ENCODE measurements at places on chromosomes 1 and 21.

GRCh38 chr1:225990705-225991464, 8.3 kb downstream of the SDE2 start:
- no peak for DNase-seq

- no peak for DNase-seq
These were observed 2.4 kb downstream of the SSX2IP start for GRCh38 chr1:84687714-84688462.

DNA sequence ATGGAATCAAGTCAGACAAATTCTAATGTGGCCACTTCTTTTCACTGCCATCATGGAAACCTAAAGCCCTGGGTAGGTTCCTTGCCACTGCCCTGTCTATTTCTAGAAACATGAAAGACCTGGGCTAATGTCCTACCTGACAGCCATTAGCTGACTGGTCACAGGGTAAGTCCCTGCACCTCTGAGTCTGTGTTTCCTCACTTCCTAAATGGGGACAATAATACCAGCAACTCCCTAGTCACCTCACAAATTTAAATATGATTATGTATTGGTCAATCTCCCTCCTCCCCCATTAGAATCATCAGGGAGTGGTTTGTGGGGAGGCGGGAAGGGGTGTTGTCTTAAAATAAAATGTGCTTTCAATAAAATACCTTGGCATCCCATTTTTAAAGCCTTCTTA, 2.2 kb downstream of the CREG1 start:
- DNase-seq, result no peak

DNA sequence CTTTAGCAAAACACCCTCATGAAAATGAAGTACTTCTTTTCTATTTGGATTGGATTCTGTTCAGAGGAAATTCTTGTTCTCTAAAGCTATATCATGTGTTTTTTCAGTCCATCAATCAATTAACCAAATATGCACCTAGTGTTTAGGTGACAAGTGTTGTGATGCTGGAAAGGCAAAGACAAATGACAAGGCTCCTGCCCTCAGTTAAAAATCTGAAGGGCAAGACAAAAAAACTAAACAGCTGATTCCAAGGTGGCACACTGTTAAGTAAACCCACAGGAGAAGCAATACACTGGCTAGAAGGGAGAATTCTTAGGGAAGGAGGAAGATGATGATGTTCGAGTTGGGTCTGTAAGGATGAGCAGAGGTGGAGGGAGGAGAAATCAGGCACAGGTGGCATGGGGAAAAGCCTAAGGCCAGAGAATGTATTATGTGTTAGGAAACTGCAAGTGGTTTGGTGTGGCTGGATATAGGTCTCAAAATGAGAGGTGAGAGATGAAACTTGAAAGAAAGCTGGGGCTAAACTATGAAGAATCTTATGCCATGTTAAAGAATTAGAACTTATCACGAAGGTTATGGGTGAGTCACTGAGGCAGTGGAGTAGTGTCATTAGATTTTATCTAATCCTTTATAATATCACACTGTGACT, 51.8 kb upstream of the GFI1 start:
- DNase-seq, result no peak

GRCh38 chr21:45328198-45329091, 40.8 kb upstream of the POFUT2 start:
- DNase-seq, result no peak

- no peak for DNase-seq
These were observed 10.1 kb downstream of the ZNF644 start for GRCh38 chr1:91011726-91012125.

DNA sequence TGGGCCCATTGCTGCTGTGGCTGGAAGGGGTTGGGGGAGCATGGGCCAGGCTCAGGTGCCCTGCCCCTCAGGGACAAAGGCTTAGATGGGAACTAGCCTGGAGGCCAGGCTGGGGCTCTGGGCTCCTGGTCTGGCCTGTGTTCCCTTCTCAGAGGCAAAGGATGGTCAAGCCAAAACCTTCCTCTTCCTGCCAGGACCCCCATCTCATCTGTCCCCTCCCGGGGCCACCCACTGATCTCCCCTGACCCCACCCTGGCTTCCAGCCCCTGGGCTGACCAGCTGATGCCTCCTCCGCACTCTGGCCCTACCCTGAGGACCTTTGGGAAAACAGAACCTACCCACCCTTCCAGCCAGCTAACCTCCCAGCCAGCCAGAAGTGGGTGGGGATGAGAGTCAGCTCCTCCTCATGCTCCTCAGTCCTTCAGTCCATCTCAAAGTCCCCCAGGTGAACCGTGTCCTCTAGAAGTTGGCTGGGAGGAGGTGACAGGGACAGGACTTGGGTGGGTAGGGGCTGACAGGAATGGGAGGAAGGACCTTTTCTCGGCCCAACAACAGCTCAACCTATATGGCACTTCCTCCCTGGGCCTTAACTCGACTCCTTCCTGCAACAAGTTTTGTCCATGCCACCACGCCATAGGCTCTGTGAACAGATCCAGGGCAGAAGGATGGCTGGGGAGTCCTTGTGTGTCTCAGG, 7.5 kb downstream of the PEAR1 start:
- DNase-seq, result no peak

DNA sequence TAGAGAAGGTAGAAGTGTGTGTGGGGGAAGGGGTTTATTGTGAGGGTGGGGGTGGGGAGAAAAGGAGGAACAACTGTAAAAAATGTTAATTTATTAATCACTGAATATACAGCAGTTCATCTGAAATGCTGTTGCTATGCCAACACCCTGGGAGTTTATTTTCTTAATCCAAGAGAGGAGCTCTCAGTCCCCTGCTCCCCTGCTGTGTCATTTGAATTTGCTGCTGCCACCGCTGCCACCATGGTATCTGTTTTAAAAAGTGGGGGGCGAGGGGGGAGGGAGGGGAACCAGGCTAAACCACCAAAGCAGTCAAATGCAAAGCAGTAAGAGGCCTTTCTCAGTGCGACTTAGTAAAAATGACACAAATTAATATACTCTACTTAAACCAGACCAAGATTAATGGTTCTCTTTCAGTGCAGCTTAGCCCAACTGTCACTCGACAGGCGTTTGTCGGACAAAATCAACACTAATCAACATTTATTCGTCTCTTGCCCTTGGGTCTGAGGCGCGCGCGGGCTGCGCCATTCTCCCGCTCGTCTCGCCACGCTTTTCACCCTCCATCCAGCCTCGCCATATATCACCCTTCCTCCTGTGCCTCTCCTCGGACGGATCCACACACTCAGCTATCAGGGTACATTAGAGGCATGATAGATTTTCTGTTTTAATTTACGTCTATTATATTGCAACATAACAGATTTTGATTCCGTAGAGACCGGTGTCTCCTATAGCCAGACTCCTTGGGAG, 76.2 kb downstream of the PBX1 start:
- DNase-seq, result no peak

DNA sequence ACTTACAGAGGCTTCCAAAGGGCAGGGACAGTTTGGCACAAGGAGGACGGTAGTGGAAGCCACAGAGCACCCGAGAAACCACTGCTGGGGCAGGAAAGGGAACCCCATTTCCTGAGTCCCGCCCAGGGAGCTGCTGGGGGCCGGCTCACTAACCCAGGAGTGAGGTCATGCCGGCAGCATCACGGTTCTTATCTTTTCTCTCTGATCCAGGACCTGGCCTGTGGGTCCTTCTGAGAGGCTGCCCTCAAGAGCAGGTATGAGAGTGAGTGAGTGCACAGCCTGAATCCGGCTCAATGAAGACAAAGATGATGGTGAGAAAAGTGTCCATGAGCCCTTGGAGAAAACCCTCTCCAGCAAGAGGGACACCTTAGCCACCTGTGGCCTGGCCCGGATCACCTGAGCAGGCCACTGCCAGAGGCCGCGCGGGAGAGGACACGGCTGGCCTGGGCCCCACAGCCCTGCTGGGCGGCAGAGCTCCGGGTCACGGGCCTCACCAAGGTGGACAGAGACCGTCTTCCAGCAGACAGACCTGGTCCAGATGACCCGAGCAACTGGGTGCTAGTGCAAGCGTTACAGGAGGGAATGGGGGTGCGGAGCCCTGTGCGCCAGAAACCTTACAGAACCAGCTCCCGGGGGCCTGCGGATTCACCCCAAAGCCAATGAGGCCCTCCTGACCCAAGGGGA, 94.9 kb downstream of the RIPK4 start:
- no peak for DNase-seq

DNA sequence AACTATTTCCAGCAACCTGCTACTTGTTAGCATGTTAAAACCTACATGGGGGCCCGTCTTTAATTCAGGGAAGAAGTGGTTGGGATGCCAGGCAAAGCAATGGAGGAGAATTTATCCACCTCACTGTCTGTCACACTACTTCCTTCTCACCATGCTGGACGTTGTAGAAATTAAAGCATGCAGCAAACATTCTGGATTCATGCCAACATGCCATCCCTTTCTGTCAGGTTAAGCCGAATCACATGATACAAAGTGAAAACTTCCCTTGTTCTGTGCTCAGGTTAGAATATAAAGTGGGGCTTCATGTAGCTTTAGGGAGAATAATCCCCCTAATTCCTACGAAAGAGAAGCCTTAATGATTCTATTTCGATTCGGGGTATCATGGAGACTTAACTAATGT, 95.5 kb downstream of the ERG start:
- no peak for DNase-seq

GRCh38 chr1:232273011-232273410, 356.9 kb downstream of the SIPA1L2 start:
- DNase-seq, result no peak

DNA sequence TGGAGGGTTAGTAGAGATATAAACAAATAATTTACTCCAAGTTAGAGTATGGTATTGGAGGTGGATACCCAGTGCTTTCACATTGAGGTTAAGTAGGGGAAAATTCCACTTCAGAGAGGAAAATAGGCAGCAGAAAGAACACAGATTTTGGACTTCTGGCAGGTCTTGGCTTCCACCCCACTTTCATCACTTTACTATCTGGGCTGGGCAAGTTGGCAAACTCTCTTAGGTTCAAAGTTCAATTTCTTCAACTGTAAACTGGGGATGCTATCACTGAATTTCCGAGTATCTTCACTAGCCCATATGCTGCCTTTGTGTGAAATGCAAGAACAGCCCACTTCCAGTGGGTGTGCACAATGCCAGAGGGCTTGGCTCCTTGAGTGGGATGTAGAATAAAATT, 214.9 kb downstream of the GABPA start:
- DNase-seq, result no peak

GRCh38 chr1:146020058-146021049, 1.2 kb downstream of the HJV start:
- DNase-seq, result no peak

DNA sequence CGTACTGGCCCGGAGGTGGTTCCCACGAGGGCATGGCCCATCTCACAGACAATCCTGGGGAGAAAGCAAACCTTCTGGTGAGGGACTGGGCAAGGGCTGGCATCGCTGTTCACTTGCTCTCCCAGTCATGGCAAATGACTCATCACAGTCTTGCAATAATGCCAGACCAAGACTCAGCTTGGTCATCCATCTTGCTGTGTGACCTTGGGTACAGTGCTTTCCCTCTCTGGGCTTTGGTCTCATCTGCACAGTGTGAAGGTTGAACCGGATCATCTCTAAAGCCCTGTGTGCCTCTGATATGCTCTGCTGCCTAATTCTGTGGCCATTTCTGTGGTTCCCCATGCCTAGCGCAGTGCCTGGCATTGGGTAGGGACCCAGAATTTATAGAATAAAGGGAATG, 143.6 kb upstream of the CD34 start:
- no peak for DNase-seq

- no peak for DNase-seq
These were observed 3.4 kb downstream of the APOA2 start for GRCh38 chr1:161220002-161220401.

DNA sequence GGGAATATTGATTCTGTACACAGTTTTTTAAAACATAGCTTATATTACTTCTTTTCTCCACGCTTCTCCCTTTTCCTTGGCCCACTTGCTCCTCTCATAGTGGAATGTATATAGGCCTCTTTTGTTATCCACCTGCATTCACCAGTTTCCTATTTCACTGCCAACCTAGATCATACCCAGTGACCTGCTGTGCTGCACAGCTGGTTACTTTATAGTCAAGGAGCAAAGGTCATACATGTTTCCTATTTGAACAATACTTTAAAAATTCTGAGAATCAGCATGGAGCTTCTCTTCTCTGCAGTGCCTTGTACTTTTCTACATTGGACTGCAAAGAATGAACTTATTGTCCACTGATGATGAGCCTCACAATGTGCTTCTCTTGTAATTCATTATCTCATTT, 4.3 kb upstream of the SLC35D1 start:
- DNase-seq, result no peak

GRCh38 chr1:29785554-29785953, 549.2 kb downstream of the PTPRU start:
- no peak for DNase-seq

DNA sequence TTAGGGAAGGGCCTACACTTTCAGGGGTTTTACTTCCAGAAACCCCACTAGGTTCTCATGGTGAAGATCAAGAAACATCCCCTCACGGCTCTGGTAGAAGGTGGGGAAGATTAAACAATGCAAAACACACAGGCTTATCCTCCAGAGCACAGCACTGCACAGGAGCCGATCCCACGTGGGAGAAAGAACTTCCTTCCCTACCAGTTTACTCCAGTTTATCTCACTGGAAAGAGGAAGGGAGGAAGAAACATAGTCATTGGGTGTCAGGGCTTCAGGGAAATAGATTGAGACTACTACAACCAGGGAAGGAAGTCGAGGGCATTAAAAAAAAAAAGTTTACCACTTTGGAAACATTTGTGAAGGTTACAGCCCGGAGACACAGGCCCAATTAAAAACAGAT, 164.4 kb downstream of the NTPCR start:
- DNase-seq, result no peak

- DNase-seq, result no peak
These were observed 107.4 kb upstream of the COA6 start for GRCh38 chr1:234265861-234266260.

- DNase-seq, result no peak
These were observed 1796.9 kb downstream of the NCAM2 start for GRCh38 chr21:22795091-22795490.

DNA sequence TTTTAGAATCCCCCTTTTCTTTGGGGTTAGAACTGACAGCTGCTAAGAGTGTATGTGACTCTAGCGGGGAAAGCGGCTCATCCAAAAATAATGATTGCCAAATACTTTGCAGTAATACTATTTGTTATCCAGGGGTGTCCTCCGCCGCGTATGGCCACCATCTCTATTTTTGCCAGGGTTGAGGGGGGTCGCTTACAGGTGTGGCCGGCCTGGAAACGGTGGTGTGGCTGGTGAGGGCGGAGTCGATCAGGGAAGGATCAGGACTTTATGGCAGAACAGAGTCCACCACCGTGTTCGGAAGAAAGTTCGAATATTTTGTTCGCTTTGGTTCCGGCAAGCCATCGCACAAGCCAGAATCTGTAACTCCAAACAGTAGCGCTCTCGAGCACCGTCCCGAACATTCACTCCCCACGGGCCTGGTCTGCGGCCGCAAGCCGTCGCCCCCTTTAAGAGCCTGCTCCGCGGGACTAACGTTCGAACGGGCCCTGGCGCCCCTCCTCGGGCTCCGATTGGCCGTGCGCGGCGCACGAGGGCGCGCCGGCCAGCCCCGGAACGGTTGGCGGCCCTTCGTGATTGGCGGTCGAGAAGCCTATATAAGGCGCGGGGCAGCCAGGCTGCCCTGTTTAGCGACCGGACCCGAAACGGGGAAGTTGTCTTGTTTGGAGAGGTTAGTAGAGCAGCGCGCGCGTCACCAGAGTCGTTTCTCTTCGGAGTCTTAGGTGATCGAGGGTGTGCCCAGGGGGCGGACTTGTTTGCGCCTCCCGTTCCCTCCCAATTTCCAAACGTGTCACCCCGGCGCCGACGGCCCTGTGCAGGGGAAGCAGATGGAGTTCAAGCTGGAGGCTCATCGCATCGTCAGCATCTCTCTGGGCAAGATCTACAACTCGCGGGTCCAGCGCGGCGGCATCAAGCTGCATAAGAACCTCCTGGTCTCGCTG, at the start of gene IER5:
Gene IER5 (plus strand): TSS at position 622 of the 938 bp plus-strand sequence. CDS start 203 bp downstream, at position 825.
- peak; percentile 93 for DNase-seq

- DNase-seq, result no peak
These were observed 38.2 kb downstream of the SMYD2 start for GRCh38 chr1:214318956-214319736.
